NAMALWA (cell line): ENCODE measurements at places on chromosomes 3 and 15.

DNA sequence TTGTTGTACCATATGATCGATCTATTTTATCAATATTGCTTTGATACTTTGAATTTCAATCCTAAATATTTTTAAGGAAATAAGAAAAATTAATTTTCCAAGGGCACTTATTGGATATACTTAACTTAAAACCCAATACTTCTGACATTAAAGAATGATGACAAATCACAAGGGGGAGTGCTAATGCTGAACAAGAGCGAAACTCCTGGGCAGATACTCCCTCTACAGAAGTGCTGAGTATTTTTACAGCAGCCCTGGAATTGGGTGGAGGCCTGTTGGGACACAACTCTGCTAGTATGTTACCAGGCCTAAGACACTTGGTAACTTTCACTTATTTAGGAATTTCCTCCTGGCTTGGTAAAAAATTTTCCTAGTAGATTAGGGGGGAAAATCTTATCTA lies 46.2 kb downstream of the DENND6A start:
- no peak for DNase-seq

GRCh38 chr3:6825524-6825923 lies 35.4 kb upstream of the GRM7 start:
- DNase-seq: no peak

DNA sequence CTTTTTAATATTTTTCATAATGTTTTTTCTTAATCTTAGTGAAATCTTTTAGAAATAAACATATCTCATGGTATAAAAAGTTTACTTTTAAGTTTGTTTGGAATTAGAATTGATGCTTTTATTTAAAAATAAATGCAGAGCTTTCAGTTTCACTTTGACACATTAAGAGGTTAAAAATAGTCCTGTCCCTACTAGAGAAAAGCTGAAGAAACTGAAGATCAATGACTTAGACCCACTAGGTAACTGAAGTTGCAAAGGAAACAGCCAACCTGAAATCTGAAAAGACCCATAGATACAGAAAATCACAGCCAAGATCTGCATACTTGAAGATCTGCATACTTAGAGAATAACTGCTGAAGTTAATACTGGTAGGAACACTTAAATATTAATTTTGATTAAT lies 237.6 kb downstream of the RAP2B start:
- peak; percentile 27 for DNase-seq

DNA sequence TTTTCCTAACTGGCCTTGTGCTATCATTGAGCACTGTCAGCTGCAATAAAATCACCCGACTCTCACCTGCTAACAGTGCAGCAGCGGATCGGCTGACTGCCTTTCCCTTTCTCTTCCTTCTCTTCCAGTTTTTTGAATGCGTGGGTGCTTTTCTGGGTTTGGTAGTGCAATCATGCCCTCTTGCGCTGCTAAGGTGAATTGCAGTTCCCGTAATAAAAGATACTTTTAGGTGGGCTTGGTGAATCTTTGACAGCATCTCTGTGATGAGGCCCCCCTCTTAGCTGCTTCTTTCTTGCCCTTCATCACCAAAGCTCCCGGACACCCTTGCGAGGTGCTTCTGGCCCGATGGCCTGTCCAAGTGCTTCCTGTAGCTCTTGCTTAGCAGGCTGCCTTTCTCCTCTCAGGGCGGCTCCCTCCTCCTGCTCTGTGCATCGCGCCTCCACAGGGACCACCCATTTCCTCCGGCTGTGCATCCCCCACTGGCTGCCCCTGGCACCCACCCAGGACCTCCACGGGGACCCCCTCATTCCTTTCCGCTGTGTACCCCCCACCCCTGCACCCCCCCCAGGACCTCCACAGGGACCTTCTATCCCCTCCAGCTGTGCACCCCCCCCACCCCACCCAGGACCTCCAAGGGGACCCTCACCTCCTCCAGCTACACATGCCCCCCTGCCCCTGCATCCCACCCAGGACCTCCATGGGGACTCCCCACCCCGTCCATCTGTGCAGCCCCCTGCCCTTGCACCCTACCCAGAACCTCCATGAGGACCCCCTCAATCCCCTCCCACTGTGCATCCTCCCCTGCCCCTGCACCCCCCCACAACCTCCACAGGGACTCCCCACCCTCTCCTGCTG lies 50.8 kb upstream of the RPL32 start:
- DNase-seq: peak; percentile 70

DNA sequence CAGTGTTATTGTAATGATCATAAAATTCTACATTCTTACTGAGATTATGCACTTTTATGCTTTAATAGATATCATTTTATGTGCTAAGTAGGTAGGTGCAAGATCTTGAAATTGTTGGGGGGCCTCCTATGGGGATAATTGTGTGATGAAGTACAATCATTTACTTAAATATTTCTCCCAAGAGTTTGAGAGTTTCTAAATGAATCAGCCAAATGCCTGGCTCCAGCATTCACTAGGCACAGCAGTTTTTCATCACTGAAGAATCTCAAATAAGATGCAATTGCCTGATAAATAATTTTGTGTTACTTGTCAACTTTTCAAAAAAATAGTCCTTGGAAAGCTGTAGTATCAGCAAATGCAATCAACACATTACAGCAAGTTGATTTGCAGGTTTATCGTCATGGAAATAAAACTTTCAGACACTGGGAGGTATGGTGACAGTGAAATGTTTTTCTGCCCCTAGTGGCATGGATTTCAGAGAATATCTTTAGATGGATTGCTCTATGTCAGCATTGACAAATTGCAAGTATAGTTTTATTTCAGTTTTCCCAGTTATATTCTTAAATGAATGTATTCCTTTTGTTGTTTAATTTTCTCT lies 167.1 kb downstream of the NEK11 start:
- peak; percentile 36 for DNase-seq
